ENCODE measurements at places on chromosomes 16 and 17.

DNA sequence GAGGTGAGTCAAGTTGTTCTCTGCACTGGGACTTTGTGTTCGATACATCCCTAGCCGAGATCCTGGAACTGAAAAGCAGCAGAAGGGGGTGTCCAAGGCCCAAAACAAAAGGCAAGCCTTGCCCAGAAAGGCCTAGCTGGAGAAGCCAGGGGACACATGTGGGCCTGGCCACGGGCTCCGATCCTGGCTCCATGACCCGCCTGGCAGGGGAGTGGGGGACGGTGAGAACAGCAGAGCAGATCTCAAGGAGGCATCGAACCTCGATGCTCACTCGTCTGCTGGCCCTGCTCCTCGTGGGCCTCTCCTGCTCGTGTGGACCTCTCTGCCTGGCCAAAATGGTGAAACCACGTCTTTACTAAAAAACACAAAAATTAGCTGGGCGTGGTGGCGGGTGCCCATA, 8.9 kb downstream of the CCNF start:
- H3K27me3 ChIP-seq, result no peaks in the 10 kb centered on the region
- peaks cover 68% of the 10 kb centered on the region for H3K36me3 ChIP-seq
- no peak overlapping the region for H3K4me3 ChIP-seq

DNA sequence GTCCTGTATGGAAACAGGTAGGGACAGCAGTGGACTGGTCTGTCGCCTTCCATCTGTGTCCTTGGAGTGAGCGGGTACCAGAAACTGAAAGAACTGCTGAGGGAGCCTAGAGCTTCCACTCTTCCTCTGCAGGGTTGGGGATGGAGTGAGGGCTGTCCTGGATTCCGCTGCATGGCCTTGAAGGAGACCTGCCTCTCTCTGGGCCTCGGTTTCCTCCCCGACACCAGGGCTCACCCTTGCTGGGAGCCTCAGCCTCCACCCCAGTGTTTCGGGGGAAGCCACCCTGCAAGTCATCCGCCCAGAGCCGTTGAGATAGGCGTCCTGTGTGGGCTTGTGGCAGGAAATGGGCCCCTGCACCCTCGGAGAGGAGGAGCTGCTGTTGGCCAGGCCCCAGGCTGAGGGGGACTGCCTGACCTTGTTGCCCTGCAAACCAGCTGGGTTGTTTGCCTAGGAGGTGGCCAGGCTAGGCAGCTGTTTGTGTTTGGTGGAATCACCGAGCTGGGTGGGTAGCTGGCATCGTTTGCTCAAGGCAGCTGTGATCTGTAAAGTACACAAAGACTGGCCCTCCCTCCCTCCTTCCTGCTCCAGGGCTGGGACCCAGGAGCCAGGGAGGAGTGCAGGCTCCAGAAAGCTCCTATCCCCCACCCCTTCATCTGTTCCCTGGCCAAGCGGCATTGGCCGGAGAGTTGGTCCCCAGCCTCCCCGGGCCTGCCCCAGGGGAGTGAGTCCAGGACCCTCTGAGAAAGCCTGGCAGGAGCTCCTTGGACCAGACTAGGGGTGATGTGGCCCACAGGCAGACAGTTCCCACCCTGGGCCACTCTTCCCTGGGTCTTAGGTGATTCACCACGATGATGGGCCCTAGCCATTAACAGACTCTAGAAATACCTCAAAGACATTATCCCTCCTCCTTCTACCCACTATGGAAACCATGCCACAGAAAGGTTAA, 1.3 kb downstream of the RAB37 start:
- H3K4me3 ChIP-seq, result peak overlapping the region; percentile 85
- H3K27me3 ChIP-seq, result peaks cover 11% of the 10 kb centered on the region
- H3K4me1 ChIP-seq, result peaks cover 67% of the 10 kb centered on the region

DNA sequence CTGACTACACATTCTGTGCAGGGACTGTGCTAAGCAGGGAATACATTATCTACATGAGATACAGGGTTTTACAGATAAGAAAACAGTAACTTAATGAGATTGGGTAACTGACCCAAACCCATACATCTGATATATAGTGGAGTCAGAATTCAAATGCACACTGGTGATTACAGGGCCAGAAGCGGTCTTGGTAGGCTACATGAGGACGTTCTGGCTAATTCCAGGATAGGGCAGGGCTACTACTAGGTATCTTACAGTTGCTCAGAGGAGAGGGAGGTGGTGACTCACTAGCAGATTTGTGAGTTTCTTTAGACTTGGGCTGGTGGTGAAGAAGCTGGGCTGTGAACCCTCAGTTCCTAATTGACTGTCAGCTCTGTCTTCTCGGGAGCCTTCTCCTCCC, 21.4 kb downstream of the TRIM16 start:
- no peak overlapping the region for H3K4me3 ChIP-seq
- H3K36me3 ChIP-seq, result peaks cover 8% of the 10 kb centered on the region
- no peak overlapping the region for H3K27ac ChIP-seq
- peaks cover 7% of the 10 kb centered on the region for H3K4me1 ChIP-seq
- DNase-seq, result no peak

DNA sequence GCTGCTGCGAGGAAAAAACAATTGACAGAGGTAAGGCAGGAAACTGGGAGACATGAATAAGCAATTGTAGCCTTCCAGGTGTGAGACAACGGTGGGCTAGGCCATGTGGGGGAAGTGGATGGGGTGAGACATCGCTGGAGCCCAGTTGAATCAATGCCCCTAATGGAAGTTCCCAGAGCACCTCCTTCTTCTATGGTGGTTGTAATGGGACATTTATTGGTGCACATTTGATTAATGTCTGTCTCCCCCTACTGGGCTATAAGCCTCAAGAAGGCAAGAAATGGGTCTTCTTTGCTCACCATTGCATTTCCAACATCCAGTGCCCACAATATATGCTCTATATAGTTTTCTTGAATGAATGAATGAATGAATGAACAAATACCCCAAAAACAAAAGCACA, 22.7 kb upstream of the CD300E start:
- no peaks in the 10 kb centered on the region for H3K36me3 ChIP-seq
- H3K4me1 ChIP-seq, result no peaks in the 10 kb centered on the region
- H3K27me3 ChIP-seq, result peaks cover 53% of the 10 kb centered on the region
- no peak overlapping the region for H3K27ac ChIP-seq
- no peak for DNase-seq
- H3K4me3 ChIP-seq, result no peak overlapping the region

DNA sequence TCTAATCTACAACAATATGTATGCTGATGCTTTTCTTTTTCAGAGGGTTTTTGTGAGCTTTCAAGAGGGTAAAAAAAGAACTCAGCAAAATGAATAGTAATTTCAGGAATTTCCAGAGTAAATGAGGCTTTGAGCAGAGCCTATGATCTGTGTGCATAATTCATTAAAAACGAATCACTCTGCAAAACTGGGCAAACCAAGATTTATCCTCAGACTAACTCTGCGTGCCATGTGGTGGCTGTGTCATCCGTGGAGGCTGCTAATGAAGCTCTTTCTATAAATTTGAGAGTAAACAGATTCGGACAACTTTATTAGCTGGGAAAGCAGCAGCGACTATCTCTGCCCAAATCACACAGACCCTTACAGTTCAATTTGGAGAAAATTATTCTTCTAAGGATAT, 83.8 kb downstream of the FOXL1 start:
- no peak overlapping the region for H3K4me3 ChIP-seq
- H3K27ac ChIP-seq, result no peak overlapping the region
- H3K27me3 ChIP-seq, result peaks cover 11% of the 10 kb centered on the region
- peaks cover 2% of the 10 kb centered on the region for H3K36me3 ChIP-seq
- no peak for DNase-seq

GRCh38 chr16:13300066-13300840, 398.9 kb downstream of the SHISA9 start:
- no peaks in the 10 kb centered on the region for H3K36me3 ChIP-seq
- H3K27ac ChIP-seq, result no peak overlapping the region
- H3K4me3 ChIP-seq, result no peak overlapping the region
- H3K27me3 ChIP-seq, result no peaks in the 10 kb centered on the region
- H3K4me1 ChIP-seq, result no peaks in the 10 kb centered on the region
- DNase-seq, result no peak

DNA sequence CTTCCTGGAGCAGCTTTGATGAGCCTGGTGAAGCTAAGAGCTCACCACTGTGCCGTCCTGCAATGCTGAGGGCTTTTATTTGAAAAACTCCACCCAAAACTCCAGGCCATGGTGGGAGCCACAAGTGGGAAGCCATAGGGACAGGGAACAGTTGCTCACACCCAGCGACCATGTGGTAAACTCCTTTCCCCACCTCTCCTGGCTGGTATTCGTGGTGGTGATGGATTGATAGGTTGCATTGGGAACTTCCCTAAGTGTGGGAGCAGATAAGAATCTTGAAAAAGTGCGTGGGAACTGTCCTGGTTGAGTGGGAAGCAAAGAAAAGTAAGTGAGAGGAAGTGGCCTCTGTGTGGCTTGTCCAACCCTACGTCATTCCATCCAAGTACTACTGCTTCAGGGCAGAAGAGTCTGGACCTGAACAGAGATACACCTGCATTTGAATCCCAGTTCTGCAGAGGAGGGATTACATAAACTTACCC, at the start of gene CCL1:
Gene CCL1, minus strand, starts transcription at position 51 of the 479 bp plus-strand sequence. CDS start 72 bp downstream, outside the sequence.
- no peak within 1 kb of the TSS for H3K27ac ChIP-seq
- H3K4me1 ChIP-seq, result peaks cover 60% of the 10 kb centered on the region
- H3K36me3 ChIP-seq, result no peaks in the 10 kb centered on the region
- peaks cover 30% of the 10 kb centered on the region for H3K27me3 ChIP-seq
- no peak for DNase-seq
- H3K4me3 ChIP-seq, result no peak within 1 kb of the TSS

DNA sequence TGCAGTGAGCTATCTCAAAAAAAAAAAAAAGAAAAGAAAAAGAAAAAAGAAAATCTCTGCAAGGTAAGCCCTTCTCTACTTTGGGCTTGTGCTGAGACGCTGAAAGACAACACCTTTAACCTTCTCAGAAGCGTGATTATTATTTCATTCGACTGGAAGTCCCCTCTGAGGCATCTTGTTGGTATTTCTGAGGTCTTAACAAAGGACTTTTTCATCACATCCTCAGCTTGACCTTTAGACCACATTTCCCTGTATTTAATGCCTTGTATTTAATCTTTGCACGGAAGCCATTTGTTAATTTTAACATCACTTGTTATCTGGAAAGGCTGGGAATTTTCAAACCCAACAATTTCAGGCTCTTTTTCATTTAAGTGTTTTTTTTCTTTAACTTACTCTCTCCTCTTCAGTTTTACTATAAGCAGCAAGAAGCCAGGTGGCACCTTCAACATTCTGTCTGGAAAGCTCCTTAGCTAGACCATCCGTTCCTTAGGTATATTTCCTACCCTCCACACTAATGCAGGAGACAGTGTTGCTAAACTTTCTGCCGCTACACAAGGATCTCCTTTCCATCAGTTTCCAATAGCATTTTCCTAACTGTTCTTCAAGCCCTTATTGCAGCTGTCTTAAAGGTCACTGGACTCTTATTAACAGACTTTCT, 10.3 kb downstream of the KCTD13 start:
- no peak overlapping the region for H3K27ac ChIP-seq
- H3K4me3 ChIP-seq, result no peak overlapping the region
- H3K36me3 ChIP-seq, result peaks cover 28% of the 10 kb centered on the region
- H3K27me3 ChIP-seq, result no peaks in the 10 kb centered on the region
- DNase-seq, result no peak

GRCh38 chr17:78992542-78993212, 13.0 kb upstream of the LGALS3BP start:
- H3K27me3 ChIP-seq, result no peaks in the 10 kb centered on the region
- no peak overlapping the region for H3K4me3 ChIP-seq
- no peak for DNase-seq
- H3K4me1 ChIP-seq, result peaks cover 4% of the 10 kb centered on the region
- H3K27ac ChIP-seq, result no peak overlapping the region

DNA sequence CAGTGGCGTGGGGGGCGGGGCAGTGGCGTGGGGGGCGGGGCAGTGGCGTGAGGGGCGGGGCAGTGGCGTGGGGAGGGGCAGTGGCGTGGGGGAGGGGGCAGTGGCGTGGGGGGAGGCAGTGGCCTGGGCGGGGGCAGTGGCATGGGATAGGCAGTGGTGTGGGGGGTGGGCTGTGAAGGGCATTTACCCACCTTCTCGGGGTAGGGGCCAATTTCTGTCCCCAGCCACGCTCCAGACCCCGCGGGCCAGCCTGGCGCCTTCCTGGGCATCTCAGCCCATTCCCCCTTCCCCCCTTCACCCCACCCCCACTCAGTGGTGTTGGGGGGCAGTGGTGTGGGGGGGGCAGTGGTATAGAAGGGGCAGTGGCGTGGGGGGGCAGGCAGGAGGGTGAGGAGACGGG, 92.7 kb downstream of the LITAF start:
- peaks cover 2% of the 10 kb centered on the region for H3K36me3 ChIP-seq
- no peak overlapping the region for H3K4me3 ChIP-seq
- H3K27me3 ChIP-seq, result no peaks in the 10 kb centered on the region

- H3K36me3 ChIP-seq, result no peaks in the 10 kb centered on the region
- no peak overlapping the region for H3K4me3 ChIP-seq
- no peak for DNase-seq
- H3K27me3 ChIP-seq, result peaks cover 26% of the 10 kb centered on the region
These were observed 47.9 kb downstream of the MAPT start for GRCh38 chr17:45942284-45942683.

DNA sequence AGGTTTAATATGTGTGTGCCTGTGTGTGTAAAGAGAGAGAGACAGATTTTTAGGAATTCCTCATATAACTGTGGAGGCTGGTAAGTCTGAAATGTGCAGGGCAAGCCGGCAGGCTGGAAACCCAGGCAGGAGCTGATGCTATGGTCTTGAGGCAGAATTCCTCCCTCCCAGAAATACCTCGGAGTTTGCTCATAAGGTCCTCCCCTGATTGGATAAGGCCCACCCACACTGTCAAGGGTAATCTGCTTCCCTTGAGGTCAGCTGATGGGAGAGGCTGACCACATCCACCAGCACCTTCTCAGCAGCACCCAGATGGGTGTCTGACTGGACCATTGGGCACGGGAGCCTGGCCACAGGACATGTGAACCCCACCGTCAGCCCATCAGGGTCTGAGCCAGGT, 42.4 kb downstream of the C16orf95 start:
- H3K27ac ChIP-seq, result no peak overlapping the region
- no peak overlapping the region for H3K4me3 ChIP-seq
- DNase-seq, result no peak
- H3K27me3 ChIP-seq, result no peaks in the 10 kb centered on the region

DNA sequence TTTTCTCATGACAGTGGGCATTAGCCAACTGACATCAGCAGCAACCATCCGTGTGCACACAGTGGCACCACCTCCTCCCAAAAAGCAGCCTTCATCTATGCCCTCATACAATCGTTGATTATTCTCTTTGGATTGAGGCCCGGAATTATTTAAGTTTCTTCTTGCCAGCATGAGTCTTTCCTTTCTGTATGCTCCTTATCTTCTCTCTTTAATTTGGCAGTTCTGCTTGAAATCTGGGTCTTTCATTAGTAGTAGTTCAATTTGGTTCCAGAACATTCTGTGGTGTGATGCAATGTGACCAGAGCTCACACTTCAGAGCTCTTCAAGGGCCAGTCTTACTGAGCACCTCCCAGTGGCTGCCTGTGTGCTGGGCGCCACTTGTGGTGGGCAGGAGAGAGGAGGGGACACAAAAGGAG, 52.2 kb upstream of the STH start:
- DNase-seq, result no peak
- no peak overlapping the region for H3K27ac ChIP-seq
- H3K4me1 ChIP-seq, result peaks cover 13% of the 10 kb centered on the region
- no peaks in the 10 kb centered on the region for H3K36me3 ChIP-seq
- peaks cover 37% of the 10 kb centered on the region for H3K27me3 ChIP-seq

- peaks cover 47% of the 10 kb centered on the region for H3K36me3 ChIP-seq
- no peaks in the 10 kb centered on the region for H3K27me3 ChIP-seq
- peaks cover 59% of the 10 kb centered on the region for H3K4me1 ChIP-seq
- DNase-seq, result peak; percentile 59
These were observed 680 bp downstream of the SKA2 start for GRCh38 chr17:59154292-59154720.

GRCh38 chr16:73170612-73171038, 122.7 kb upstream of the ZFHX3 start:
- H3K36me3 ChIP-seq, result no peaks in the 10 kb centered on the region
- no peak overlapping the region for H3K27ac ChIP-seq
- no peak overlapping the region for H3K4me3 ChIP-seq
- H3K27me3 ChIP-seq, result no peaks in the 10 kb centered on the region
- DNase-seq, result no peak
